Activated CD4-positive, alpha-beta T cell treated with anti-CD3 and anti-CD28 coated beads, Interleukin-2, amount 50 U/mL, for 4 hours (primary cell): ENCODE measurements at places on chromosomes 3 and 15.

DNA sequence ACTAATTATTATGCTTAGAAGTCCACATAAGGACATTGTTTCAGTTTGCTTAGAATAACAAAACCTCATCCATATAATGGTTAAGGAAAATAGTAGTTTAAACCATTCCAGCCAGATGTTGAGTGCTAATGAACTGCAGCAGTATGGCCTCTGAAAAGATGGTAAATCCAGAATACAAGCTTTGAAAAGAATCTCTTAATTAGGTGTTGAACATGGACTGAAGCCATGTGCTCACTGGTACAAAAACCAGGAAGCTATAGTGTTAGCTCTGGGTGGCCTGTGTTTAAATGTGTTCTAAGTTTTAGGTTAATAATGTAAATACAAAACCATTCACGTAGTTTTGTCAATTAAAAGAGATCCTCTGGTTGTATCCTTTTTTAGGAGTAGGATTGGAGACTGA, 78.2 kb downstream of the GALK2 start:
- DNase-seq, result no peak

DNA sequence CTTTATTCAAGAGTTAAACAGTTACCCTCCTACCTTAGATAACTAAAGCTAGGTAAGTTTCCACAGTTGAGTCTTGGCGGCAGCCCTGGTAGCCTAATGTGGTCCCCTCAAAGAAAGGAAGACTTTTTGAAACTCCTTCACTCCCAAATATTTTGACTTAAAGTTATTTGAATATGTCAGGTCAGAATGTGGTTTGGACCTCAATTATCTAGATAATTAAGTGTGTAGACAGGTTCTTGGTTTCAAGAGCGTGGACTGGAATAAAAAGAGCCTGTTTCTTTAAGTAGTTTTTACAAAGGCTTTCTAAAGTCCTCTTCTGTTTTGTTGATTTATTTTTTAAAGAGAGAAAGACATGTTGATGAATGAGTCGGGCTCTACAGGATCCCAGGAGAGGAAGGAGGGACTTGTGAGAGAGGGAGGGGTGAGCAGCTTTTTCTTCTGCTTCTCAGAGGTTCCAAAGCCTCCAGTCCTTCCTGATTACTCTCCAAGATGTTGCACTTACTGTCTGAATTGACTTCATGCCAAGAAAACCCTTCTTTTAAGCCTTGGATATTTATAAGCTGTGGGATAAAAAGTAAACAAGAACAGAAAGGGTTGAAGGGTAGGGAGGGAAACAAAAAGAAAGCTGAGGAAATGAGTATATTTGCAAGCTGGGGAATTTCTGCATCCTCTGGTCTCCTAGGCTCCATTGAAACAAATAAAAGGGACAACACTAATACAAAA, 457.4 kb downstream of the IGSF11 start:
- no peak for DNase-seq

- no peak for DNase-seq
These were observed 52.9 kb downstream of the EXOG start for GRCh38 chr3:38549082-38549481.

- no peak for DNase-seq
These were observed 34.2 kb downstream of the HMCES start for GRCh38 chr3:129312671-129313414.

- no peak for DNase-seq
These were observed 31.1 kb upstream of the BLOC1S6 start for GRCh38 chr15:45555934-45556608.

- no peak for DNase-seq
These were observed 339.9 kb downstream of the NR2F2 start for GRCh38 chr15:96670389-96670788.

- no peak for DNase-seq
These were observed 295.8 kb upstream of the THBS1 start for GRCh38 chr15:39285071-39285470.

GRCh38 chr3:76039431-76039830, 254.1 kb upstream of the ZNF717 start:
- DNase-seq, result no peak

GRCh38 chr15:74283368-74283767, 47.2 kb downstream of the CCDC33 start:
- no peak for DNase-seq

DNA sequence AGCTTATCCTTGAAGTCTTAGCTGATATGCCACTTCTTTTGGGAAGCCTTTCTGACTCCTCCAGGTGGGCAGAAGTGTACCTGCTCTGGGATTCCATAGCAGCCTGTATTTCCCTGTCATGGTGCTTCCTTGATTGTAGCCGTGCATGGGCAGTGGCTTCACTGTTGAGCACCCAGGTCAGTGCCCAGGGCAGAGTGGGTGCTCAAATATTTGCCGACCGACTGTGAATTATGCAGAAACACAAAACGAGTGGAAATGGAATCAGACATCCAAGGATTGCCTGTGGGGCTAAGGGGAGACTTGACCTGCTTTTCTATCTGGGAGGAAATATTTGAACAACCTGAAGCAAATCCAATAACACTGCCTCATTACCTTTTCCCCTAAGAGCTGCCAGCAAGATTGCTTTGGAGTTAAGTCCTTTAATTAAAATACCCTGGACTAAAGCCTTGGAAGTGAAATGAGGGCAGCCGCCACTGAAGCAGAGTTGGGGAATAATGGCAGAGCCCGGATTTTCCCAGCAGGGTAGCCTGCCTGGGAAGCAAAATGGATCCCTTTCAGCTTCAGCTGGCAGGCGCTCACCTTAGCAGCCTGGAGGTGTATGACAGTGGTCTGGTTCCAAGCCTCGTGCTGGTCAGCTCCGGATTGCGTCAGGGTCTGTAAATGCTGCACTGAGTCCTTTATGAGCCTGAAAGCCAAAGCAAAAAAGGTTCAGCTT, 14.9 kb downstream of the ACOX2 start:
- no peak for DNase-seq
